ENCODE measurements at places on chromosomes 16 and 17.

- no peak for DNase-seq
Measured at GRCh38 chr17:2716649-2717048, 5.1 kb upstream of the CLUH start.

- no peak for DNase-seq
Measured at GRCh38 chr16:11101695-11102522, 154.1 kb downstream of the SOCS1 start.

DNA sequence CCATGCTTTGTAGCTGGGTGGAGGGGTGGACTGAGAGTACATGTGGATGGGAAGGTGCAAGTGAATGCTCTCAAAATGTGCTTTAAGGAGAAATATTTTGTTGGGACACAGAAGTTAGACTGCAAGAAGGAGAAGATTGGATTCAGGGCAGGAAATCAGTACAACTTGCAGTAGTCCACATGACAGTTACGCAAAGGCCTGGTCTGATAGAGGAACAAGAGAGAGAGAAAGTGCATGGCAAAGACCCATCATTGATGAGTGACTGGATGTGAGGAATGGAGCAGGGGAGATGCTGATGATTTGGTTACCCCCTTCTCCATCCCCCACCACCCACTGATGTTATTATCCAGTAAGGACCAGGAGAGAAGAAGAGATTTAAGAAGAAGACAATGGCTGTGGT lies 472.8 kb downstream of the MAF start:
- DNase-seq: no peak

DNA sequence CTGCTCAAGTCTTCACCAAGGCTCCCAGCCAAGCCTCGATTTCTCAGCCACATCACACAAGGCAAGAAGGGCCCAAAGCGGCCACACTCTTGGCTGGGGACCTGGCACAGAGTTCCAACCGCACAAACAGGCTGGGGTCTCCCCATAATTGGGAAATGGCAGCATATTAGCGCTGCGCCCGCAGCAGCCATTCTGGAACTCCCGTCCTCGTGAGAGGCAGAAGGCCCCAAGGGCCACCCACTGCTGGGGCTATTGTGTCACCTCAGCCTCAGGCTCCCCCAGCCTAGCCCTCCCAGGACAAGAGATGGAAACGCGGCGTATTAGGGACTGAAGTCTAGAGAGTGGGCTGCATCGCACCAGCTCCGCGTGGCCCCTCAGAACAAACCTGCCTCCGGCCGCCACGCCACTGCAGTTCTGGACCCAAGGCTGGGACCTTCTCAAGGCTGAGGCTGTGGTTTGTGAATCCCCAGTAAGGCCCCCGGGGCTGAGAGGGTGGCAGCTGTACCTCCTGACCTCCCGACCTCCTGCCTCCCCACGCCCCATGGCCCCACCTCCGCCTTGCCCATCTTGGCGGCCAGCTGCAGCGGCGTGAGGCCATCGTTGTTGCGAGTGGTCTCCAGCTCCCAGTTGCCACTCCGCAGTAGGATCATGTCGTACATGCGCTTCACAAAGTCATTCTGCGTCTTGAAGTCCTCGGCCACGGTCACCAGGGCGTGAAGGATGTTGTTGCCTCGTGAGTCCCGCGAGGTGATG lies 25.3 kb downstream of the TRPV3 start:
- DNase-seq: no peak
